ENCODE measurements at places on chromosomes 7 and 10. TPM values are rescaled to one million over a fixed set of nuclear protein-coding genes. Genes with fewer than 3 reads are reported as not detected.

TRIM50 gene
- not detected for polyA plus RNA-seq

CPA5 gene
- 0.53 TPM for polyA plus RNA-seq

PALD1 gene
- polyA plus RNA-seq = 0.14 TPM

DNA sequence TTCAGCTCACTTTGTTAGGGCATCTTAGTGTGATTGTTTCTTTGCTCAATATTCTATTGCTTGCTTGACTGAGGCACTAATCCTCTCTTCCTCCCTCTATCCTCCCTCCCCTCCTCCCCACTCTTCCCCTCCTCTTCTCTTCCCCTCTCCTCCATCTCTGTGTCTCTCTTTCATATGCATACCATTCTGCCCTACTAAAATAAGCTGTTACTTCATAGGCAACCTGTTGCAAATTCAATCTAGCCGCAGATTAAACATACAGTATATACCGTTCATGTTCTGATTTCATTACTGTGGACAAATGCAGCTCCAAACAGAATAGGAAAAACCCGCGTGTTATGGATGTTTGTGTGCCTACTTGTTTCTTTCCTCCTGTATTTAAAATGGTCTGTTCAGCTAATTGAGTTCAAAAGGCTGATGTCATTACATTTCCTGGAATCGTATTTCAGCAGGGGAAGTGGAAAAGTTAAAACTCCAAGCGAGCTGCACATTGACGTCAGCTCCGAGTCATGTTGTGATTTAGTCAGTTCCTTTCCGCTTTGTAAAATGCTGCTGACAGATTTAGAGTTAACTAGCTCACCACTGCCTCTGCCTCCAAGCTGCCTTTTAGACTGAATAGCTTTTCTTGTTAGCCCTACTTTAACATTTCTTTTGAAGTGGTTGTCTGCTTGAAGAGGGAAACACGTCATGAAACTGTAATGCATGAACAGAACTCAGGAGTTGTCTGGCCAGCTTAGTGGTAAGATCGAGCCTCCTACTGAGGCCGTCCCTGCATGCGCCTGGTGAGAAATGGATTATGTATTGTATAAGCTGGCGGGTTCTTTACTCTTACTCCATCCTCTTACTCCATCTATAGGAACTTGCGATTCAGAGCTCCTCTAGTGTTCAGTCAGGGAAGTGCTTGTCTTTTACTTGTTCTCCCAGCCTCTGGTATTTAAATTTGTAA is 69.0 kb downstream of the CREM start:
- peak; percentile 99 for DNase-seq

- no peak for DNase-seq
Observed at GRCh38 chr7:51732951-51733350, 416.3 kb upstream of the COBL start.

- no peak for DNase-seq
Observed at GRCh38 chr7:94590526-94591162, 65.3 kb downstream of the SGCE start.

ADAM22 gene
- 0.03 TPM for polyA plus RNA-seq

GRCh38 chr10:114301177-114301576 is 62.1 kb downstream of the VWA2 start:
- DNase-seq = no peak

- DNase-seq = no peak
Observed at GRCh38 chr7:106895246-106895864, 30.3 kb downstream of the PIK3CG start.

DNA sequence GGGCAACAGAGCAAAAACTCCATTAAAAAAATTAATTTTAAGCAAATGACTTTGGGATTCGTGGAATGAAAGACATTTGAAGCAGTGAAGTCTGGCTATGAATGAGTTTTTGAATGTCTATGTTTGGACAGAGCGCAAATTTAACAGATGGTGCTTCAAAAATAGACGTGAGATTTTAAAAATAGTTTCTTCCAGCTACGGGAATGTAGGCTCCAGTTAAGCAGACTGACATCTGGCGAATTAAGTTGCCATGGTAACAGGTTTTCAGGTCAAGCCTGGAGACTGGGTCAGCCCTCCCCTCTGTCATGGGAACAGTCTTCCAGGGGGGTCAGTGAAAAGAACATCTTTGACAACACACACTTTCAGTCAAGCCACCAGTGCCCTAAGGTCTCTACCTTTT is 62.0 kb downstream of the MYOF start:
- peak; percentile 35 for DNase-seq

DNA sequence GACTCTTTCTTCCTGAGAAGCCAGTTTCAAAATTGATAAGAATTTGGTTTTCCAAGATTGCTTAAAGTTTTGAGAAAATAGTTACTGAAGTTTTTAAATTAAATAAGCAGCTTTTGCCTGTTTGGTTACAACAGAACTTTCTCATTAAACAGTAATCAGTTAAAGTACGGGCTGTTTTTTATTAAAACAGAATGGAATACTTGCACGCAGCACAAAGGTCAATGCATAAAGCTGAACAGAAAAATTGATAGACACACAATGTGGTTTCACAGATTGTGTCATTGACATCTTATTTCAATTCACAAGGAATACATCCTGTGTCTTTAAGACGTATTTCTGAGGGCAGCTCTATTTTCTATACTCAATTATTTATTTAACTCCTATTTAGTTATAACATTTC is 192.2 kb downstream of the PRKG1 start:
- DNase-seq = no peak

DNA sequence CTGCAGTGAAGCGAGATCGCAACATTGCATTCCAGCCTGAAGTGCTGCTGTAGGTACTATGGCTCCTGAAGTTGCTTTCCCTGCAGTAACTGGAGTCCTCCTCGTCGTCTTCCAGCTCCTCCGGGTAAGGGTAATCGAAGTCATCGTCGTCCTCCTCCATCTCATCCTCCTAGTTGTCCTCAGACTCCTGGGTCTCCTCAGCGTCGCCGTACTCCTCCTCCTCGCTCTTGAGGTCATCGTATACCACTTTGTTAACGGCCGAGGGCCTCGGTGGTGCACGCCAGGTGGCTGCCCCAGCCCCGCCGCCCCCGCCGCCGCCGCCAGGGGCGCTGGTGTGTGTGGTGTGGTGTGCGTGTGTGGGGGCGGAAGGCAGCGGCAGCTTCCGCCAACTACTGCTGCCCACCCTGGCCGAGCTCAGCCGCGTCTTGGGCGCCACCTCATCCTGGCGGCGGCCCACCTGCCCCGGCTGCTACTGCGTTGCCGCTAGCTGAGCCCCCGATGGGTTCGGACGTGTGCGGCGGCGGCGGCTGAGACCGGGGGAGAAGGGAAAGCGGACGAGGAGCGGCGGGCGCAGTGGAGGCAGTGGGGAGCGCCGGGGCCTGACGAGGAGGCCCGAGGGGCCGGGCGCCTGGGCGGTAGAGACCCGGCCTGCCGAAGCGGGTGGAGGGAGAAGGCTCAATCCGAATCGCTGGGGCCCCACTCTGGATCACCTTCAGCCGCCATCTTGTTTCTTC is 11.8 kb upstream of the ACBD5 start:
- DNase-seq = peak; percentile 27

MMD2 gene
- polyA plus RNA-seq = not detected

DNA sequence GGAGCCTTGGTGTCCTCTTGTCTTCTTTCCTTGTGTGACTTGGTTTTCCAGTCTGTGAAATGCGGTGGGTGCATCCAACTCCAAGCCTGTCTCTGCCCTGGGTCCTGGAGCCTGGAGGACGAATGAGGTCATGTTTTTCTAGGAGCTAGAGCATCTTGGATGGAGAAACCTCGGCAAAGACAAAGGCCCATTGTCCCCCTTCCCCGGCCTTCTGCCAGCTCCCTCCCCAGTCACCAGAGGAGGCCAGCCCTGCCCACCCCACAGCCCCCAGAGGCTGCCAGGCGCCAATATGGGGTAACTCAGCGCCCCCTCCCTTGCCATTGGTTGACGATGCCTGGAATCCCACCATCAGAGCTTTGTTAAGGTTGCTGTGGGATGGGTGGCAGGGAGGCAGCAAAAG is 40.4 kb downstream of the KCTD7 start:
- DNase-seq = no peak

TMEM213 gene
- polyA plus RNA-seq = not detected

- peak; percentile 0 for DNase-seq
Observed at GRCh38 chr10:66505003-66505657, 420.7 kb upstream of the LRRTM3 start.

LIPJ gene
- not detected for polyA plus RNA-seq

- DNase-seq = no peak
Observed at GRCh38 chr10:33132626-33133025, 174.6 kb upstream of the ITGB1 start.

DNA sequence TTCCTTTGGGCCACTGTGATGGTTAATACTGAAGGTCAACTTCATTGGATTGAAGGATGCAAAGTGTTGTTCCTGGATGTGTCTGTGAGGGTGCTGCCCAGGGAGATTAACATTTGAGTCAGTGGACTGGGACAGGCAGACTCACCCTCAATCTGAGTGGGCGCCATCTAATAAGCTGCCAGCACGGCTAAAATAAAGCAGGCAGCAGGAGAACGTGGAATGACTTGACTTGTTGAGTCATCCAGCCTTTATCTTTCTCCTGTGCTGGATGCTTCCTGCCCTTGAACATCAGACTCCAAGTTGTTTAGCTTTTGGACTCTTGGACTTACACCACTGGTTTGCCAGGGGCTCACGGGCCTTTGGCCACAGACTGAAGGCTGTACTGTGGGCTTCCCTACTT is 1046.9 kb downstream of the TYW1 start:
- DNase-seq = no peak

DNA sequence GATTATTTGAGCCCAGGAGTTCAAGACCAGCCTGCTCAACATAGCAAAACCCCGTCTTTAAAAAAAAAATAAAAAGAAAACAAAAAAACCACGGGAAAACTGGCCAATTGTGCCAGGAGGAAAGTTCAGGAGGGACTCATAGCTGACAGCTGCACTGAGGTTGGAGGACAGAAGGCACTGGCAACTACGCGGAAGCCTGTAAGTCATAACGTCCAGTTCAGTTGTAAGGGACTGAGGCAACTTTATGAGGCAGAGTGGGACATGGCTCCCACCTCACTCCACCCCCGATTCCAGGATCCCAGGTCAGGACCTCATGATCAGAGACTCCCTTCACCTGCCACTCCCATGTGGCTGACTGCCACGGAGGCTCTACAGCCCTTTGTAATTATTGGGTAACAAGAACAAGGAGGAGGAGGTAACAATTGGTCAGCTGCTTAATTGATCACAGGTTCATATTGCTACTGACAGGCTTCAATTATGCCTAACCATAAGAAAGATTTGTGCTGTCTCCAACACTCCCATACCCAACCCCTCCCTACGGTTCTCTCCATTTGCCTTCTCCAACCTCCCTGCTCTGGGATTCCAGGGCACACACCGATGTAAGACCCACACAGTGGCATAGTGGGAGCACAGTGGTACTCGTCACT is 1.9 kb upstream of the CCL24 start:
- DNase-seq = no peak

COL13A1 gene
- 31.3 TPM for polyA plus RNA-seq

DNA sequence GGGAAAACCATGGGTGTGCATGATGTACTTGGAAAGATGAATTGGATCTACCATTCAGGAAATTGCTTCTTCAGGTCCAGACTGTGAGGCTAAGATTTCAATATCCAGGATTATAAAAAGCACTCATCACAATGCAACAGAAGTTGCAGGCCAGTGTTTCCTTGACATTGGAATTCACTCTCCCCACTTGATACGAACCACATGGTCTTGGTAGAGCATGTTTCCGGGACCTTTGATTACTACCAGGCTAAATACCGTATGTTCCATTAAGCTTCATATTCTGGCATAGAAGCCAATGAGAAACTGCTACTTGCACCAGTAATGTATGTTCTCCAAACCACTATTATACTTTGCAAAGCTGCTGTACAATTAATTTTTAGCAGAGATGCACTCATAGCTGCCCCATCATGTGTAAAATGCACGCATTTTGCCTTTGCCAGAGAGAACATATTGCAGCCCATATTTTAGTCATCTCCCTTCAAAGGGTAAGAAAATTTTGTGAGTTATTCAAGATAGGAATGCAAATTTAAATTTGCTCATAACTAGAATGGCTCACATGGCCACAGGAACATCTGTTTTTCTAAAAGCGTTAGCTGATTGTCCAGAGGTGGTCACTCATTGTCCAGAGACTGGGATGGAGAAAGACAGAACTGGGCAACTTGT is 8.1 kb downstream of the FRMD4A start:
- no peak for DNase-seq

COX19 gene
- 7.3 TPM for polyA plus RNA-seq

DNA sequence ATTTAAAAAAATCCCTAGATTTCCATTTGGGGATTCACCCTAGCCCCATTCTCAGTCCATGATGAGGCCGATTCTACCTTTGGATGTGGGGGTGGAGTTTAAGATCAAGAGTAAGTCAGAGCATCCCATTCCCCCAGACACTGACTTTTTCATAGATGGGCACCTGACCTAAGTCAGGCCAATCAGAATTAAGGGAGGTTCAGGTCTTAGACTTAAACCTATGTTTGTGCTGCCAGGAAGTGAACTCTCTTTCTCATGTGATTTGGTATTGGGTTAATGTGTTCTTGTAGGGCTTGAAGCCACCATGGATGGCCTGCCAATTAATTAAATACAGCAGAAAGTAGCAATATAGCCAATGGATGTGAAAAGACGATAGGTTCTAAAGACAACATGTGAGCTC is 30.1 kb downstream of the HOXA1 start:
- DNase-seq = no peak

DNA sequence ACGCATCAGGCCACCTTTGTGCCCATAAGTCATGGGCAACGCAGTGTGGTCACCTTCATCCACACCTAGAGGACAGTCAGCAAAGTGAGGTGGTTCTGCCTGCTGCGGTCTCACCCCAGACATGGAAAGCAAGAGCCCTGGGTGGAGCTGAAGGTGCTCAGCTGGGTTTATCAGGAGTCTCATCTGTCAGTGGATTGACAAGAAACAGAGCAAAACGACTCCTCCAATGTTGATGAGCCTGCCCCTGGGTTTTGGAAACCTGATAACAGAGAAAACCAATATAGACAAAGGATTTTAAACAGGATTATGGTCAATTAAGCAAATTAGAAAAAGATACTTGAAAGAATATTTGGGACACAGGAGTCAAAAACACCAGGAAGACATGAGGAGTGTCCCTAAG is 229.3 kb upstream of the PRSS58 start:
- no peak for DNase-seq

DNA sequence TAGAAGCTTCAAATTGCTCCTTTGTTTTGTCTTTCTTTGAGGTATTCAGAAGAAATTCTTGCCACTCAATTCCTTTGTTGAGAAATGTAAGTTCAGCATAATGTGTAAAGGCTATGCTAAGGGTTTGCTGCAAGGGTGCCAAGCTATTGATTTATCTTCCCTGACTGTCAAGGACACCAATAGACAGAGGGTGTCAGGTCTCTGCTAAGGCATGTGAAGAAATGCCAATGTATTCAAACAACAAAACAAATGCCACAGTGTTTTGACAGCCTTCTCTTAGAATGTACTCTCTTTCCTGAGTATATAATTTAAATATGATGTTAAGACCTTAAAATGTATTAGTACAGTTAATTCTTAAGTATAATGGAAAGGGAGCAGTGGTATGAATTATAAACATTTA is 62.4 kb downstream of the LRGUK start:
- DNase-seq = no peak

MCM10 gene
- polyA plus RNA-seq = 4.9 TPM

- no peak for DNase-seq
Observed at GRCh38 chr10:9362721-9363120, 1308.2 kb downstream of the GATA3 start.

DNA sequence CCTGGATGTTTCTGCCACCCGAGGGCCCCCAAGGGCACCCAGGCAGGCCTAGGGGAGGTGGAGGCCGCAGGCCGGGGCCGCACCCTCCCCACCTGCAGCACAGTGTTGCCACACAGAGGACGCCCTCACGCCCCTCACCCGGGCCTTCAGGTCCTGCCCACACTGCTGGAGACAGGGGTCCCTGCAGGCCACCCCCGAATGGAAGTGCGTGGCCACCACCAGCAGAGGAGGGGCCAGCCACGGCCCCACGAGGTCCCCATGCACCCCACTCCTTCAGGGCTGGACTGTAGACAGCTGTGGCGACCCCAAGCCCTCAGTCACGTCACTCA is 35.4 kb downstream of the ADAP1 start:
- DNase-seq = no peak

Measured in IMR-90 (cell line).